ENCODE measurements at places on chromosomes 4 and X.

DNA sequence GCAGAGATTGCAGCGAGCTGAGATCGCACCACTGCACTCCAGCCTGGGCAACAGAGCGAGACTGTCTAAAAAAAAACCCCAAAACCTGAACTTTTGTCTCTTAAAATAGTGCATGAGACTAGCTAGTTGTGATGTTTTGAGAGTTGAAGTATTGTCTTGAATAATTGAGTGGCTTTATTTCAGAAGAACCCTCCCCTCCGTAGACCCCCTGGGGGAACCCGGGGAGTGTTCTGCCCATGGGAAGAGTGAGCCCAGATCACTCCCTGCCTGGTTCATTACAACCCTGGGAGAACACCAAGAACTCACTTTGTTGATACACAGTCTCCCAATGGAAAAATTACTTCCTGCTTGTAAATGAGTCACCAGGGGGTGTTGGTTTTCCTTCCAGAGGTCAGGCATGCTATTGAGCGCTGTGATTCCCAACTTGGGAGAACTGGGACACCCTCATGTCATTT lies 65.3 kb upstream of the SHISA3 start:
- no peak for DNase-seq

- no peak for DNase-seq
These were observed 13.8 kb downstream of the FAM53A start for GRCh38 chr4:1670279-1670678.

DNA sequence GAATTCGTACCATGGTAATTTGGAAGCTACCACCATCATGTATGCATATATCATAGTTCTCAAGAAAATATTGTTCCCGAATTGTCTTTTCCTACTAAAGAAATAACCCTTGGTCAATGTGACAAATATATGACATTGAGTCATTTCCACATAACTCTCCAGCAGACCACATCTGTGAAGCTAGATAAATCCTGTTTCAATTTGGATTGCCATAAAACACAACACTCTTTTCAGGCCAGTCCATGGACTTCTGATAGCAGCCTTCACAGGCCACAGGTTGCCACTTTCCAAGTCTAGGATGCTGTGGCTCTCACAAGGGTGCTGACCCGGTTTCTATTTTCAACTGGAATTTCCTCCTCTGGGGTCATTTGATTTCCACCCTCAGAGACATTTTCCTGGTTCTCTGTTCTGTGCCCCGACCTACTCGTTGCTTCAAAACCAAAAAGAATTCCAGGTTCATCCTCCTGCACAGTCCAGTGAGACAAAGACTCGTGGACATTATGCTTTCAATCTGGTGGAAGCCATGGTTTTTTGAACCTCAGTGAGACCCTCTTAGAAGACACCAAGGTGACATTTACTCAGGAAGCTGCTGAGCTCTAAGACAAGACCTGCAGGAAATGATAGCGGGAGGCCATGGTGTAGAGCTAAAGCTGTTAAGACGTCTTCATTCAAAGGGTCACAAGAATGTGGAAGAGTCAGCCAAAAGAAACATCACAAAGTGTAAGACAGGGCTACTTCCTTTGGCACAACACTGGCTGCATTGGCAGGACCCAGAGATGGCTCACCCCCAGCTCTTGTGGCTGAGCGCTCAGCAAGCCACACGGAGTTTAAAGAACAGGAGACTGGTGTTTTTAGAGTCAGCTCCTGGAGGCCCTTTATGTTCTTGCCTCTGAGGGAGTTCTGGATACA lies 119.8 kb downstream of the AMELX start:
- DNase-seq: no peak

- no peak for DNase-seq
These were observed 24.1 kb downstream of the ETDA start for GRCh38 chrX:135275973-135276372.

- no peak for DNase-seq
These were observed 229.8 kb downstream of the IL1RAPL2 start for GRCh38 chrX:104795804-104796203.

DNA sequence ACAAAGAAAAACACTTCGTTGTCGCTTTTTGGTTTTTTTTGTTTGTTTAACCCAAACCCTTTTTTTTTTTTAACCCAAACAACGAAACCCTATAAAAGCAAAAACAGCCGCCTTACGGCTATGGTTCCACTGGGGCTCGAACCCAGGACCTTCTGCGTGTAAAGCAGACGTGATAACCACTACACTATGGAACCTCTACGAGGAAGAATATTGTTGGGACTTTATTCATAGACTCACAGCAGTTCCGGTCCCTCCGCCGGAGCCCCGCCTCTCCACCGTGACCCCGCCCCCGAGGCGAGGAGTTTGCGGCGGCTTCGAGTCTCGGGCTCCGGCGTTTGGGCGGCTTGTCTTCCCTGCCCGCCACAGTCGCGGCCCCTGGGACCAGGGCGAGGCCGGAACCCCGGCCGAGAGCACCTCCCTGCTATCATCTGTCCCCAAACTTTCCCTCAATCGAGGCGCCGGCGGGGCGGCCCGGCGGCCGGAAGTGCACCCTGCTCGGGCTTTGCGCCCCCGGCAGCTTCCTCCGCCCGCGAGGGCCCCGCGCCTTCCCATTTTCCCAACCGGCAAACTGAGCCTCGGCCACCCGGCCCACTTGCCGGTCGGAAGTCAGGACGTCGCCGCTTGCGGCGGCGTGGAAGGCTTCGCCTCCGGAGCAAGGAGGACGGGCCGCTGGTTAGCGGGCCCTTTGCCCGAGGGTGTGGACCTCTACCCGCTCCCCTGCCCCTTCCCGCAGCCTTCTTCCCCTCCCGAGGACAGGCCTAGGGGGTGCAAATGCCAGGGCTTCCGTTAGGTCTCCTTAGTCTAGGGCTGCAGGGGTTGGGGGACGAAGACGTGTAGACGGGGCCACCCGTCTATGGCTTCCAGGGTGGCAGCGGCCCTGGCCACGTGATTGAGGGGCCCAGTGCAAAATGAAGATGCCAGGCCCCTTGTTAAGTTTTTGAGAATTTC lies 3.2 kb upstream of the RS1 start:
- peak; percentile 43 for DNase-seq

DNA sequence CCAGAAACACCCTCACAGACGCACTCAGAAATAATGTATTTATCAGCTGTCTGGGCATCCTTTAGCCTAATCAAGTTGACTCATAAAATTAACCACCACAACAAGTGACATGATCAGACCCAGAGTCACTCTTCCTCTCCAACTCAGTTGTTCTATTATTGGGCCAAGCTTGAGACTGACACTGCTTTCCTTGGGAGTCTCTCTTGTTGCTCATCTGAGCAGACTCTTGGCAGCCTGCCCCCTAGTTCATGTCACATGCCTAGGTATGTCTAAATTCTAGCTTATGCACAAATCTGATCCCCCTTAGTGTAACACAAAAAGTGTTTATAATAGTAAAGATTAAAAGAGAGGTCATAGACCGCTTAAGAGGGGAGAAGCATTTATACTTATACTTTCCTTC lies 72.6 kb upstream of the ADAMTS3 start:
- DNase-seq: no peak

DNA sequence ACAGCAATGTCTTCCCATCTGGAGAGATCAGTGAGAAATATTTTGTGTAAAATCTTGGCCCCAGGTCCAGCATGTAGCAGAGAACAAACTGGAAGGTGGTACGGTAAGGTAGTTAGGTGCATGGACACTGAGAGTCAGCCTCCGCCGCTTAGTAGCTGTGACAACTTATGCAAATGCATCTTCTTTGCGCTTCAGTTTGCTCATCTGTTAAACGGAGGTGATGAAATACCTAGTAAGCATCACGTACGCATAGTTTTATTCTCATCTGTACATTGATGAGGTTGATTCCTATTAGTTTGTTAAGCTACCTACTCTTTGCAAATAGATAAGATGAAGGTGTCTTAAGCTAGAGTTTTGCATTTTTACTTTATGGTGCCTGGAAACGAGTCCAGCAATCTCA lies 80.0 kb upstream of the MSX1 start:
- DNase-seq: no peak

DNA sequence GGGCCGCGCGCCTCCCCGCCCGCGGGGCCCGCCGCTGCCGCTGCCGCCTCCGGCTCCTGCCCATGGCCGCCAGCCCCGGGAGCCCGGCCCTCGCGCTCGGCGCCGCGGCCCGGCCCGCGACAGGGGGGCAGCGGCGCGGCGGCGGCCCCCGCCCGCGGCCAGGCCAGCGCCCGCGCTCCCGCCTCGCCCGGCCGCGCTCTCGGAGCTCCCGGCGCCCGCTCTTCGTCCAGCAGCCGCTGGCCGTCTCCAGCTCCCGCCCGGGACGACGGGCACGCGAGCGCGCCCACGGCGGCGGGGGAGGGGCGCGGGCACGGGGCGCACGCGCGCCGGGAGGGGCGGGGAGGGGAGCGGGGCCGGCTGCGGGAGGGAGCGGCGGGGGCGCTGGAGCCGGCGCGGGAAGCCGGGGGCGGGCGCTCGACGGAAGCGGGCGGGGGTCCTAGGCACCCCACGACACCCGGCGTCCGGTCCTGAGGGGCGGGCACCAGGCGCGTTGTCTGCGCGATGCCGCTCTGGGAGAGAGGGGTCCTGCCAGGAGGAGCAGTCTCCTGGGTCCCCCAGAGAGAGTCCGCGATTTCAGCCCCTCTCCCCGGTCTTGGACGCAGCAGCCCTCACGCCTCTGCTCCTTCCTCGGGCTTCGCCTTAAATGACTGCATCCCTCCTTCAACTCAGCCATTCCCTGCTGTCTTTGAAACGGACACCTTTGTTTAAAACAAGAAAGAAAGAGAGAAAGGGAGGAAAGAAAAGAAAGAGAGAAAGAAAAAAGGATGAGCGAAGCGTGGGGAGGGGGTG lies 490 bp upstream of the PDZD4 start:
- DNase-seq: no peak

- no peak for DNase-seq
These were observed 32.7 kb upstream of the PGK1 start for GRCh38 chrX:78071331-78071730.

GRCh38 chrX:136477026-136477425 lies 10.7 kb upstream of the BRS3 start:
- DNase-seq: no peak

Measured in activated CD8-positive, alpha-beta memory T cell treated with anti-CD3 and anti-CD28 coated beads for 48 hours (primary cell).